ENCODE measurements at places on chromosomes 16 and 17.

GRCh38 chr16:72473631-72474030 is 301.7 kb upstream of the PMFBP1 start:
- DNase-seq, result no peak

DNA sequence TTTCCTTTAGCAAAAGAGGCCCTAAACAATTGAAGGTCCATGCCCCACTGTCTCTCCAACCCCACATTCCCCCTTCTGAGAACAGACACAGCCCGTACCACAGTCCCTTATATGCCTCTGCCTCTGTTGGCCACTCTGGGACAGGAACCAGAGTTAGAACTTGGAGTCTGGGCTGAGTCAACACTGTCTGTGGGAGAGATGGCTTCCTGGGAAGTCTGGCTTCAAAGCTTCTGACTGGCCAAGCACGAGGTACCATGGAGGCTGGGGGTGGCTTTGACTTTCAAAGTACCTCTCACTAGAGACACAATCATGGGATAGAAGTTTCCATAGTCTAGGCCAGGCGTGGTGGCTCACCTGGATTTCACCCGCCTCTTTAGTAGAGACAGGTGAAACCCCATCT is 14.9 kb upstream of the SPOP start:
- DNase-seq, result no peak

DNA sequence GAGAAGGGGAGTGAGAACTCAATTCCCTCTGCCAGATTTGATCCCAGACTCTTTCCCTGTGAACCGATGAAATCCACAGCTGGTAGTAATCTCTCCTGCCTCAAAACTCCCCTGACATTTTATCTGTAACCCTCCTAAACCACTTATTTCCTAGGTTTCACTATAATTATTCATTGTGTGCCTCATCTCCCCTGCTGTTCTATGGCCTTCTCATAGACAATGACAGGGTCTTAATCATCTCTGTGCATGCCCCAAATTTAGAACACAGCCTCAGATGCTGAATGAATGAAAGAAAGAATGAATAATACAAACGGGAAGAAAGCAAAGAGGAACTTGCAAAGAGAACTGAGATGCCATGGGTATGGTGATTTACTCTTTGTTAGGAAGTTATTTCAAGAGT is 451.1 kb downstream of the HS3ST3B1 start:
- DNase-seq, result no peak

GRCh38 chr16:72722552-72722951 is 325.4 kb downstream of the ZFHX3 start:
- DNase-seq, result no peak

DNA sequence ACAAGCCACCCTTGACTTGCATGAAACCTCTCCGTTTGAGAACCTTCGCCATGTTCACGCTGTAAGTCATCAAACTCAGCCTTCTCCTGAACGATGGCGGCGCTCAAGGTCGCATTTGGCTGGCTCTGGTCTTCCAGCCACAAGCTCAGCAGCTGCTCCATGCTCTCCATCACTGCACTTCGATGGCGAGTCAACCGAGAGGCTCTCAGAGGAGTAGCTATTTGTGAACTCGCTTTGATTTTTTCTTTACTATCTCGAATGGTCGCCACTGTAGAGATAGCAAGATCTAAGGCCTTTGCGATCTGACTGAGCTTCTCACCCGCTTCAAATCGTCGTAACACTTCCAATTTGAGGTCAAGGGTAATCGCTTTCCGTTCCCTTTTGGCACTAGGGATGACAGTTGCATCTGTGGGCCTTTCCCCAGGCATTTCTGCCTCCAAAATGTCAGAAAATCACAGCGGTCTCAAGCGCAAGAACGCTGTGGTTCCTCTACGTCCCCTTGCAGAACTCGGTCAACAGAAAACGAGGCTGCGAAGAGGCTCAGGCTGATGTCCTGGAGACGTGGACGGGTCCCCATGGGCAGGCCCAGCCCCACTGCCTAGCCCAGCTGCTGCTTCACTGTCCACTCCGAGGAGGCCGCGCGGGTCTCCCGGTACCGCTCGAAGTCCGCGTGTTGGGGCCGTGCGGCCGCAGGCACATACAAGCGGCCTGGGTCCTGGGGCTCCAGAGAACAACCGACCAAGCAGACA is 23.1 kb downstream of the DEF8 start:
- DNase-seq, result no peak

DNA sequence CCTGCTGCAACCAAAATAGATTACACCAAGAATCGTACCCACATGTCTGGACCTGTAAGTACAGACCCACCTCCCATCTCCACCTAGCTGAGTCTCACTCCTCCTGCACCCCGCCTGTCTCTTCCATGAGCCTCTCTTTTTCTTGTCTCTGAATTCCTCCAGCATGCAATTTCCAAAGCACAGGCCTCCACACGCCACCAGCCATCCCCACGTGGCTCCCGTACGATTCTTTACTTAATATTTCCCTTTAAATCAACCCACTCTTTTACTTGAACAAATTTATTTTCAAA is 1.2 kb downstream of the RPH3AL start:
- DNase-seq, result no peak

DNA sequence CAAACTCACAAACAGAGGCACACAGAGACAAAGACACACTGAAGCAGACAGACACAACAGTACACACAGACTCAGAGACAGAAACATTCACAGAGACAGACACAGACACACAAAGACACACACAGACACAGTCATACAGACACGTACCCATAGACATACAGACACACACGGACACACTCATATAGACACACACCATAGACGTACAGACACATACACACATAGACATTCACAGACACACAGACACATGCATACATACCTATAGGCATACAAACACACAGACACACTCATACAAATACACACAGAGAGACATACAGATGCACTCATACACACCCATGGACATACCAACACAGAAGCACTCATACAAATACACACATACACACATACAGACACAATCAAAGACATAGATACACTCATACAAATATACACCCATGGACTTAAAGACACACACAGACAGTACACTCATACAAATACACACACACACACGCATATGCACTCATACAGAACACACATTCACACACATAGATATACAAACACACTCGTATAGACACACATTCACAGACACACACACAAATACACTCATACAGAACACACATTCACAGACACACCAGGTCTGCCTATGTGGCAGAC is 19.9 kb upstream of the MRTFB start:
- DNase-seq, result no peak

DNA sequence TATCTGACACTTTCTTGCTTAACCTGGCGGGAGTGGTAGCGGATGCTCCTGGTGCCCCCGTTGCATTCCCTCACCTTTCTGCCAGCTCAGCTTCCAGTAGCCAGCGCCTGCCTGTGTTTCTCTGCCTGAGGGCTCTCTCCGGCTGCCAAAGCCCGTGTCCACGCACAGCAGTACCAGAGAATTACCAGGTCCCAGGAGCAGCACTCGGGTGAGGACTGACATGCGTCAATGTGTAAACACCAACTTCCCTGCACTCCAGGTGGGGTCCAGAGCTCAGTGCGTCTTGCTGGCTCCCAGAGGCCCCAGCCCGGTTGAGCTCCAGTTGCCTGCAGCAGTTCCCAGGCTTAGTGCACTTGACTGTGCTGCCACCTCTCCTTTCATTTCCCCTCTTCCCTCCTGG is 54.8 kb downstream of the CDH13 start:
- DNase-seq, result no peak

GRCh38 chr17:81288715-81289114 is 6.4 kb downstream of the SLC38A10 start:
- no peak for DNase-seq

DNA sequence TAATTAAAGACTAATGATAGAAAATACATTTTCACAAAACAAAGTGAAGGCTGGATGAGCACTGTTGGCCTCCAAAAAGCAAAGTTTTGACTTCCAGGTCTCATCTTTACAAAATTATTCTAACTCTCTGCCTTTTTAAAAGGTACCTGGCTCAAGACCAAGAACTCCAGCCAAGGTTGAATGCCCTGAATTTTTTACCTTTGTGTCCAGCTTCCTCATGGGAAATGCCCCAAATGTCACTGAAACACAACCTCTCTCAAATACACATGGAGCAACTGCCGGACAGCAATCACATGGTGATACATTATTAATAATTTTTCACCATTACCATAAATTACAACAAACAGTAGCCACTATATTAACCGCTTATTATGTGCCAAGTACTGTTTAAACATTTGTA is 32.2 kb downstream of the ADAMTS18 start:
- no peak for DNase-seq

DNA sequence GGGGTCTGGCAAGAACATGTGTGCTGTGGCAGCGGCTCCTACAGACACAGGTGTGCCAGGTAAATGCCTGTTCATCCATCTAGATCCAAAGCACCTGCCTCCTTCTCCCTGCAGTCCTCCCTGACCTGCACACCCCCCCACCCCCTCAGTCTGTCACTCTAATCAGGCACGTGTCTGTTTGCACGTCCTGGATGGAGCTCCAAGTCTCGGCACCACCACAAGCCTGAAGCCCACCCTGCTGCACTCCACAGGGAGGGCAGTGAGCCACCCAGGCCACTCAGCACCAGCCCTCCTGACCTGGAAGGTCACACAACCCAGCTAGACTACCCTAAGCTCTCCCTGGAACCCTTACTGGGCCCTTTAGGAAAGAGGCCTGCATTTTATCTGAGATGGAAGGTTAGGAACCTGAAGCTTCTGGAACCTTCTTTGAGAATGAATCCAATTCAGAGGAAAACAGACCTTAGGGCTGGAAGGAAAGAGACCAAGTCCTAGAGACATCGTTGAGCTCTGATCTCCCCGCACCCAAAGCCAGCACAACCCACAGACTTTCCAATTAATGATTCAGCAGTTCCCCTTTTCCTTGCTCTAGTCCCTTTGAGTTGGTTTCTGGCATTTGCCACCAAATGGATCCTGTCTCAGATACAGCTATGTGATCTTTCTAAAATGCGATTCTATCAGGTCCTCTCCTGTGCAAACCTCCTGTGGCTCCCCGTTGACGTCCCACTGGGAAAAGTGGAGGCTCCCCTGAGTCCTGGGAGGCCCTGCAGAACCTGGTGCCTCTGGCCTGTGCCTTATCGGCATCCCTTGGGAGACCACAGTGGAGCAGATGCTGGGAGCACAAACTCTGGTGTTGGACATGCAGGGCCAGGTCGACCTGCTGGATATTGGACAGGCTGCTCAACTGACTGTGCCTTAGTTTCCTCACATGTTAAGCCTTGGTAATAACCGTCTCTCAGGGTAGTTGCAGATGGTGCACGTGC is 67.9 kb downstream of the PRMT7 start:
- DNase-seq, result no peak

GRCh38 chr17:49482144-49482817 is 12.8 kb upstream of the NGFR start:
- DNase-seq, result no peak

DNA sequence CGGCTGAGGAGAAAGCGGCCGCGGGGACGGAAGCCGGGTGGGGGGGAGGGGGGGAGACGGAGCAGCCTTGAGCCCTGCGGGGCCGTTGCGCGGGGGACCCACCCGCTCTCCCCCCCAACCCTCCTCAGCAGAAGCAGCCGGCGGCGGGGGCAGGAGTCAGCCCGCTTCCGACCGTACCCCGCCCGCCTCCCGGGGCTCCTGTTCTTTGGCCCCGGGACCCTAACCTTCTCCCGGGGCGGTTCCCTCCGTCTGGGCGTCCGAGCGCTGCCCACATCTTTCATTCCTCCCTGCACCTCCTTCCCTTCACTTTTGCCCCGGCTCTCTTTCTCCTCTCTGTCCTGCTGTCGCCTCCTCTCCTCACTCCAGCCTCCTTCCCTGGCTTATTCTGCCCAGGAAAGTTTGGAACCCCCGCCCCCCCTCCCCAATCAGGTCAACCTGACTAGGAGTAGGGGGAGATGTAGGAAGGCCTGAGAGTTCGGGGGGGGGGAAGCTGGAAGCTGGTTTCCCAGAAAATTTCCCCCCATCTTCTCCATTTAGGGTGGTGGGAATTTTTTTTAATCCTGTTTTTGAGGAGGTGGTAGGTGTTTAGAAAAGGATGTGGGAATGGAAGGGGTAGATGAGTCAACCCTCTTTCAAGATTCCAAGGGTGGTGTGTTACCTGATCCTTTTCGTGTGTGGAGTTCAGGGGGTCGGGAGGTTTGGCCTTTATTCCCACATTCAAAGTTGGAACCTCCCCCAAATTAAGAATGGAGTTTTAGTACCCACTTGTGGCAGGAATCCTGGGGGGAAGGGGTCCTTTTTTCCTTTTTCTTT is 427 bp upstream of the NLK start:
- no peak for DNase-seq

DNA sequence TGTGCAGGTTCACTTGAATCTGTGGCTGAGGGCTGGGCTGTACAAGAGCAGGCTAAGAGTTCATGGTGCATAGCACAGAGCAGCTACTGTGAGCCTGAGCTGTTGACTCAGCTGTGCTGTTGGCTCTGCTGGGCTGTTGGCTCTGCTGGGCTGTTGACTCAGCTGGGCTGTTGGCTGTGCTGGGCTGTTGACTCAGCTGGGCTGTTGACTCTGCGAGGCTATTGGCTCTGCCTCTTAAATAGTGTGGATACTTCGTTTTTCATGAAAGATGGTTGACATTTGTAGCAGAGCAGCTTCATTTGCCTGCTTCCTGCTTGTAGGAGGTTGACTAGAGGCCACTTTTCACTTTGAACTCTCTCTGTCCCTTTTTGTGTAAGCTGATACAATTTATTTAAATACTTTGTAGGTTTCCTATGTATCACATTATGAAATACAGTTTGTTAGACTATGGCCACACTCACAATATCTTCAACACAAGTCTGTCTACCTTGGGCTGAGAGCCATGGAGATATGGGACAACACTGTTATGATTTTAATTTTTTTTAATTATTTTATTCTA is 40.3 kb upstream of the CCNF start:
- DNase-seq, result no peak

DNA sequence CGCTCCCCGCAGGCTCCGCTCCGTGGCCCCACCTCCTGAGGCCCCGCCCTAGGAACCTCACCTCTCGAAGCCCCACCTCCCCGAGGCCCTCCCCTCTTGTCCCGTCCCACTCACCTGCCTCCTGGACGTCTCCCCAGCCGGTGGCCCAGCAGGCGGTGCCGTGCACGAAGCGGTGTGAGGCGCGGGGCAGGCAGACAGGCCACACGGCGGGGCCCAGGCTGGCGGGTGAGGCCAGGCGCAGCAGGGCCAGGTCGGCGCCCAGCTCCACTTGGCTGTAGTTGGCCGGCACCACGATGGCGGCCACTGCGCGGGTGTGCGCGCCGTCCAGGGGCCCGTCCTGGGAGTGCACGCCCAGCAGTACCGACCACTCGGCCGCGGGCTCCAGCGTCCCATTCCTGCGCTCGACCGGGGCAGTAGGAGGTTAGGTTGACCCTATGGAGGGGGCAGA is 1.6 kb downstream of the PRSS36 start:
- no peak for DNase-seq

GRCh38 chr17:42341568-42341967 is 46.7 kb downstream of the STAT3 start:
- DNase-seq, result no peak

- no peak for DNase-seq
These were observed 122.2 kb downstream of the SMG6 start for GRCh38 chr17:2181206-2181896.

- DNase-seq, result no peak
These were observed 7.0 kb downstream of the CBLN1 start for GRCh38 chr16:49274591-49274990.

Measured in bone marrow (tissue), 2 donors.